Nucleus accumbens (tissue), 56 donors: ENCODE measurements at places on chromosomes 5 and 9.

- peak; percentile 78 for DNase-seq
These were observed at the start of gene ZNF169 for GRCh38 chr9:94259077-94259862. Gene ZNF169 (plus strand): TSS chr9:94259298. CDS start chr9:94278813, 19,515 bp downstream.

DNA sequence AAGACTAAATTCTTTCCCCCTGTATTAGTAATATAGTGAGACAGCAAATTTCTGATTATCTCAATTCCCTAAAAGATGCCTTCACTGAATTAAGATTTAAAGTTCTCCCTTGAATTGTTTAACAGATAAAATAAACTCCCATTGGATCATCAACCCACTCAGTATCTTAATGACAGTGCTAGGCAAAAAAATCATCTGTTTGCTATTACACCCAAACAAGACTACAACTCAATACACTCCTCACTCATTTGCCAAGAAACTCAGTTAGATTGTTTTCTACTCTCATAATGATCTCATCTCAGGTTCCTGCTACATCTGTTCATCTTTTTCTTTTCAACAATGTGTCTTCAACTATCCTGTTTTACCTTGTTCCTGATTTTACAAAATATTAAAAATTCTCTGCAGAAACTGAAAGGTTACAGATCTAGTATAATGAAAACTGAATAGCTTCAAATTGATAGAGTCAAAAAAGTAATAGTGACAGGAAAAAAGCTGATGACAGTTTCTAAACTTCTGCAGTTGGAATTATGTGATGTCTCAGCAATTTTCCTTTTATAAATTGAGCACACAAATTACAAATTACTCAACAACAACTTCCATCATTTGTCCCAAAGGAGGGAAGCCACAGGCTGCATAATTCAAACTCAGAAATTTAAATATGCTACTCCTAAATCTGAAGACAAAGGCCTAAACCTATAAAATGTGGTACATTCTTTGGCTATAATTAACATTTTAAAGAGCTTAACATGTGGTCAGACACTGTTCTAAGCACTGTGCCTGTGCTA is 39.4 kb downstream of the HOMER1 start:
- DNase-seq = no peak

DNA sequence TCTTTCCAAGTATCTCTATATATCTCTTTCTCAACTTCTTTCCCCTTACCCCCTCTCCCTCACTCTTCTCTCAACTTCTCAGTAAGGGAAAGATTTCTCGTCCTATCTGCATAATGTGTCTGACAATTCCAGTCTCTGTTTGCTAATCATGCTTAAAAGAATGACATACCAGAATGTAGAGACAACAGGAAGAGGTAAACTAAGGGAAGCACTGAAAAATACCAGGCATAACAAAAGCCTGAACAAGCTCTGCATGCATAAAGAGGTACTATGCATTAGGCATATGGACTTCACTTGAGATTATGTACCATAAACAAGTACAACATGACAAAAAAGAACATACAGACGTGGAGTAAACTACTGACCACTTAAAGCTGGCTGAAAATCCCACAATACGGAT is 62.6 kb downstream of the SEMA5A start:
- DNase-seq = no peak

DNA sequence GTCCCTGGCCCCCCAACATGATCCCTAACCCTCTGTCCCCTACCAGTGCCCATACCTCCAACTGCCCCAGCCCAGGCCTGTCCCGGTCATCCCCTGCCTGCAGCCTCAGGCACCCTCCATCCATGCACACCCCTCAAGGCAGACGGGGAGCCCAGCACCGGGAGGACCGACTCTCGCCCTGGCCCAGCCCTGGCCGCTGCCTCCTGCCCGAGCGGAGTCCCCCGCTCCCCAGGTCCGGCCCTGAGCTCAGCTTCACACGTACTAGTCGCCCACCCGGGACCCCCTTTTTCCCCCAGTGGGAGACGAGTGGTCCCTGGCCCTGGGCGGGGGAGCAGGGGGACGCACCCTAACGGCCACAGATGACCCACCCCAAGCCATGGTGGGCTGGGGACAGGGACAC is 49.0 kb upstream of the UBAC1 start:
- no peak for DNase-seq

GRCh38 chr9:130829762-130830161 is 5.3 kb upstream of the ABL1 start:
- DNase-seq = no peak

- no peak for DNase-seq
These were observed 15.5 kb downstream of the IGIP start for GRCh38 chr5:140141241-140141640.

DNA sequence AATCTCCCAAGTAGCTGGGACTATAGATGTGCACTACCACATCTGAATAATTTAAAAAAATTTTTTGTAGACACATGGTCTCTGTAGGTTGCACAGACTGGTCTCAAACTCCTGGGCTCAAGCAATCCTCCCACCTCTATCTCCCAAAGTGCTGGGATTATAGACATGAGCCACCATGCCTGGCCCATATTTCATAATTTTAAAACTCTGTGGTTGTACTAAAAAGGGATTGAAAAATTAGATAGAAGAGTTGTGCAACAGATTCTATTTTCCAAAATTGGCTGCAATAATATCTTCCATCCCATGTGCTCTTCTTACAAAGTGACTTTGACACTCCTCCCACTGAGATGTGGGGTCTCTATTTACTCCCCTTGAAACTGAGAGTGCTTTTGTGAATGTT is 7.6 kb upstream of the UHRF2 start:
- DNase-seq = no peak

DNA sequence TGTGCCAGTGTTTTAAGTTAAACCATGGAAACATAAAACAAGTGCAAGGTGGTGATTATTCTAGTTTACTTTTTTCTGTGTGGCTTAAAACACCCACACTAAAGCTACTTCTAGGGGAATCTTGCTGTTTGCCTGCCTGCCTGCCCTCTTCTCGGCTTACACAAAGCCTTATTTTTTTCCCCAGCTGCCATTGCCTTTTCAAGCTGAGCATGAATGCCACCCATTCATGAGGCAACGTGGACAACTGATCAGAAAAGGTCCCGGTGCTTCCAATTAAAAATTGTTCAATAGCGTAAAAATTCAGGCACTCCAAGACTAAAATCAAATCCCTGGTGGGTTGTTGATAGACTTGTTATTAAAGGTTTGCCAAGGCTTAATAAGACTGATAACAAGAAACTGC is 401.4 kb downstream of the TMEM161B start:
- DNase-seq = no peak

GRCh38 chr5:33901156-33901555 is 9.4 kb upstream of the ADAMTS12 start:
- DNase-seq = no peak

DNA sequence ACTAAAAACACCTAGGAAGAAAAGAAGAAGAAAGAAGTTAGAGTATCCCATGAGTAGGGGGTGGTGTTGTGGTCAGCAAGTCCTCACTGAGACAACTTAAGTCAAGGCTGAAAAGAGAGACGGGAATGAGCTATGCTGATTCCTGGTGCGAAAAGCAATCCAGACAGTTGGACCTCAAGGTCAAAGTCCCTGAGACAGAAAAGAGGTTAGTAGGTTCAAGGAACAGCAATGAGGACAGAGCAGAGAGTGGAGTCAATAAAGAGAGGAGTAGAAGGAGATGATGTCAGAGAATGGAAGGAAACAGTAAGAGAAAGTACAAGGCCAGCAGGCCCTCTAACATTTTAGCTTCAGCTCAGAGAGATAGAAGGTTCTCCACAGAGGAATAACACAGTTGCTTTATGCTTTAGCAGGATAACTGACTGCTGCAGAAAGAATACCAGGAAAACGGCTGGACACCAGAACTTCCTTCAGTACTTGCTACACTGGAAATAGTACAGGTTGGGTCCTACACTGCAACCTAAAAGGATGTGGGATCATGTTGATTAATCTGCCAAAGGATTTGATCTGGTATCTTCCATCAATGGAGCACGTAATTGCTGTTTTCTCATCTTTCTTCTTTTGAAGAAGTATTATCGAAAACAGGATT is 43.6 kb downstream of the GNAQ start:
- DNase-seq = no peak

DNA sequence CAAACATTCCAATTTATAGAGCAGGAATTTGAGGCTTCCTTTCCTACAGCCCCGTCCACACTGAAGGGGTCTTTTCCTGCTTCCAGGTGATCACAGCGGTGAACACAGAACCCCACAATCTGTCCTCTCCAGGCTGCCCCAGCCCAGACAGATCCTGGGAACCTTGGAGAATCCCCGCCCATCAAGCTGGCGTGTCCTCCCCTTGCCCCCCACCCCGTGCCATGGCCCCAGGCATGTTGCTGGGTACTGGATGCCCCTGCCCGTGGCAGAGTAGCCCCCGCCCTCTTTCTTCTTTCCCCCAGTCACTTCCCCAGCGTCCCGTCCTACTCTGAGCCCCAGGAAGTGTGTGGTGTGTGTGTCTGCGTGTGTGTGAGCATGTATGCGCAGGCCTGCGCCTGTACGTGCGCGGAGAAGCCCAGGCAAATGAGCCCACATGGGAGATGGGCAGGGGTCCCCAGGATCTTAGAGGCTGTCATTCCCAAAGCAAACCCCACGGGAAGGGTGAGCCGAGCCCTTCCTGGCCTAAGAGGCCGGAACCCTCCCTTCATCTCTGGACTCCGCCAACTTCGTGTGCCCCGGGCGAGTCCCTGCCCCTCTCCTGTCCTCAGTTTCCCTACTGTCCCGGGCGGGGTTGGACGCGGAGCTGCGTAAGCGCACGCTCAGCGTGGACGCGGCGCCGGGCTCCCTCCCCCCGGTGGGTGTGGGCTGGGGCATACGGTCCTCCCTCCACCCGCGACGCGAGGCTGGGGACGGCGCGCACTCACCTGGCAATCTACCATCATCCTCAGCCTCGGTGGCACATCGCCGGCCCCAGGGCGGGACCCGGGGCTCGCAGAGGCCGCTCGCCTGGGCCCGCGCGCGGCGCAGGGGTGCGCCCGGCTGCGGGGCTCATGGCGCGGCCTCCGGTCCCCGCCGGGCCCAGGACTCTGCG is 15.2 kb downstream of the GBGT1 start:
- DNase-seq = peak; percentile 31

GRCh38 chr9:110047232-110047954 is 160.6 kb downstream of the C9orf152 start:
- DNase-seq = no peak

GRCh38 chr9:114317665-114318357 is 5.1 kb upstream of the ORM1 start:
- DNase-seq = no peak

- no peak for DNase-seq
These were observed 249.2 kb upstream of the POU5F2 start for GRCh38 chr5:93990504-93991070.

DNA sequence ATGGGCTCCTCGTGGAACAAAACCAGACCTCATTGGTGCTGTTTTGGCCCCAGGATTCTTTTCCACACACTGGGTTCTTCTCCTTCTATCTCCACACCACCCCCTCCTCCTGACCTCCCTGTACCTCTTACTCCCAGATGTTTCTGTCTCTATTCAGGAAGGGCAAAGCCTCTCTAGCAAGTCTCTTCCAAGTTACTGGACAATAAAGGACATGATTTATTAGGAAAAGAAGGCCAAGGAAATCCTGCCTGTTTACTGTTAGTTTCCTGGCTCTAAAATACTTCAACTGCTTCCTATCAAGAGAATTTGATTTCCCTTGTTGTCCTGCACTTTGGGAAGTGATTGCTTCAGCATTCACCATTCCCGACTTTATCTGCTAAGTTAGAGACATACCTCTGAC is 262.0 kb downstream of the SAXO1 start:
- no peak for DNase-seq

GRCh38 chr5:74957906-74958305 is 91.7 kb upstream of the FAM169A start:
- DNase-seq = no peak

GRCh38 chr5:16983022-16983639 is 47.0 kb upstream of the MYO10 start:
- DNase-seq = no peak

GRCh38 chr5:35135239-35135700 is 87.5 kb upstream of the AGXT2 start:
- DNase-seq = no peak

- no peak for DNase-seq
These were observed 13.3 kb upstream of the BTNL3 start for GRCh38 chr5:180975338-180975737.

DNA sequence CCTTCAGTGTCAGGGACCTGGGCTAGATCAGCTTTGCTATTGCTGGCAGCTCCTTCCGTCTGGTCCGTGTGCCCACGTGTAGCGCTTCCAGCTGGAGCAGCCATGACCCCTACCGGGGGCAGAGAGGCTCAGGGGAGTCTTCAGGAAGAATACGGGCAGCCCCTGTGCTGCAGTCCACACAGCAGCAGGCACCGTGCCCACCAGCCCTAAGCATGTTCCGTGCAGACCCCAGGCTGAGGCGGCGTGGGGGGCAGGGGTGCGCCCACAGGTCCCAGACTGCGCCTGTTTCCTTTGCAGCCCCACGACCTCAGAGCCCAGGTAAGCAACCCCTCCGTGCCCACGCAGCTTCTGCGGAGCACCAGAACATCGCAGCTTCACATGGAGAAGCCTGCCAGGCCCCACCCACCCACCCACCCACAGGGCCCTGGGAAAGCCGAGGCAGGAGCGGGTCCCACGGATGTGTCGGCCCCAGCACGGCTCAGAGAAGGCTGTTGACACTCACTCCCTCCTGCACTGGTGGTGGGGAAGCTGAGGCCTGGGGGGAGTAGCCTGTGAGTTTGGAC is 83.1 kb downstream of the KCNT1 start:
- no peak for DNase-seq

DNA sequence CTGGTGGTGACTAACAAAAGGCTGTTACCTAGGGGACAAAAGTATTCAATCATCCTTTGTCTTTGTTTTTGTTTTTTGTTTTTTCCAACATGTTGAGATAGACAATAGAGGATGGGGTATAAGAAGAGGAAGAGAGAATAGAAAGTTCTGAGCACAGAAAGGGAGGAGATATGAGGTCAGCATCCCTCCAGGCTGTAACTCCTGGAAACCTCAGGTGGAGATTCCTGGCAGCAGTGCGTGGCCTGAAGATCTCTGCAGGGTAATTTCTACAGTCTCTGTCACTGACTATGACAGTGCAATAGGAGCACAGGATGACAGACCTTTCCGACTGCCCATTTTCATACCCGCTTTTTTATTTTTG is 112.1 kb downstream of the ADRB2 start:
- no peak for DNase-seq

GRCh38 chr9:38639577-38639940 is 19.2 kb upstream of the ANKRD18A start:
- no peak for DNase-seq

GRCh38 chr9:16884952-16885513 is 14.6 kb upstream of the BNC2 start:
- no peak for DNase-seq

DNA sequence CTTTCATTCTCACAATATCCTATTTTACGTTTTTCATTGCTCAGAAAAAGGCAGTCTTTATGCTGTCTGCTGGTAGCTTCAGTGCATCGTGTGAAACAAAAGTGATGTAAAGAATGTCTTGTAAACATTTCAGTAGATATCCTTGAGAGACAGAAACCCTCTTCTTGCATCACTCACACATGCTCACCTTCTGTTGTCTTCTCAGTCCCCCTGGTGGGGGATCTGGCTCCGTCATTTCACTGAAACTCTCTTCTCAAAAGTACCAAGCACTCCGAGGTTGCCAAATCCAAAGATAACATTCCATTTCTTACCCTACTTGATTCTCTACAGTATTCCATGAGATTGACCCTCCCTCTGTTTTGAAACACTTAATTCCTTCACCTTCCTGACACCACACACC is 46.1 kb upstream of the PCA3 start:
- no peak for DNase-seq
